ENCODE measurements at places on chromosomes 16 and 17.

DNA sequence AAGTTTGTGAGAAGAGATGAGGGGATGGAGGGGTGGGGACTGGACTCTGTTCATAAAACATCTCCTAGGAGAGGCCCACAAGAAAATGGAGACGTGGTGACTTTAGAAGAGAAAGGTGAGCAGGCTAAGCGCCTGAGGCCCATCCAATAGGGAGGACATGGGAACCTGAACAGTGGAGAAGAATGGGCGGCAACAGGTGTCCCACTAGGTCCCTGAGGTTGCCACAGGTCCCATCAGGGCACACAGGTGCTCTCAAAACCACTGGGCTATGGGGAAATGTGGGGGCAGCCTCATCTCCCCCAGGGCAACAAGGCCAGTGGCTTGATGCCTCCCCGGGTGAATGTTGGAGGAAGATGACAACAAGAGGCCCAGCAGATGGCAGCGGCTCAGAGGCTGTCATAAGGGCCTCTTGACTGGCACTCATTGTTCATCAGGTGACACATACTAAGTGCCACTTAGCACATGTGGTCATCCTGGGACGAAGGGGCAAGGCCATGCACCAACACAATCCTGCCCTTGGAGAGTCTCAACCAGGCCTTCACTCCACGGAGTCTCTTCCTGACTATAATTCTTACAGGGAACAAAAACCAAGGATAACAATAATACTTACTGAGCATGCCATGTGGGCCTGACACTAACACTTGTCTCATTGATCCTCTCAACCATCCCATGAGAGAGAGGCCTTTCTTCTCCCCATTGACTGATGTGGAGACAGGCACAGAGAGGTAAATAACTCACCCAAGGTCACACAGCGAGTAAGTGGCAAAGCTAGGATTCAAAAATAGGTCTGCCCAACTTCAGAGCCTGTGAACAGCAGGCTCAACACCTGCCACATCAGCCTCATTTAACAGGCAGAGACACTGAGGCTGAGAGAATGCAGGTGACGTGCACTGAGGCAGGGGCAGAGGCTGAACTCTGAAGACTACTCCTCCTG, 38.0 kb downstream of the CUEDC1 start:
- H3K27ac ChIP-seq, result no peak overlapping the region
- H3K4me1 ChIP-seq, result no peaks in the 10 kb centered on the region
- no peaks in the 10 kb centered on the region for H3K27me3 ChIP-seq
- H3K4me3 ChIP-seq, result no peak overlapping the region
- DNase-seq, result no peak

DNA sequence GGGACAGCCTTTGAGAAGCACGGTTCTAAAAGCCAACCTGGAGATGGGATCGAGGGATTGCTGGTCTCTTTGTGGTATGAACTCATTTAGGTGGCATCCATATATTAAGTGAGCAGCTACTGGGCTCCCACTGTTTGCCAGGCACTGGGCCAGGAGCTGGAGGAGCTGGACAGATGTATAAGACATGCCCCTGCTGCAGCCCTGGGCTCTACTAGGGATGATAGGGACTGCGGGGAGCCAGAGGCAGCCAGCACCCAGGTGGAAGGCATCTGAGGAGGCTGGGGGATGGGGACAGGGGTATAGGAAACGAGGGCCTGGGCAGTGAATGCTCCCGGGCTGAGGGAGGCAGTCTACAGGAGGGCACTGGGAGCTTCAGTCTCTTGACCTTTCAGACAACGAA, 53.0 kb upstream of the MEAK7 start:
- peaks cover 11% of the 10 kb centered on the region for H3K4me1 ChIP-seq
- no peak overlapping the region for H3K27ac ChIP-seq
- H3K27me3 ChIP-seq, result no peaks in the 10 kb centered on the region

GRCh38 chr16:51175081-51175480, 24.0 kb upstream of the SALL1 start:
- no peak overlapping the region for H3K27ac ChIP-seq
- H3K4me3 ChIP-seq, result no peak overlapping the region
- H3K4me1 ChIP-seq, result no peaks in the 10 kb centered on the region
- no peaks in the 10 kb centered on the region for H3K36me3 ChIP-seq
- no peak for DNase-seq

- no peak for DNase-seq
- H3K4me3 ChIP-seq, result no peak overlapping the region
- H3K27me3 ChIP-seq, result no peaks in the 10 kb centered on the region
- H3K4me1 ChIP-seq, result no peaks in the 10 kb centered on the region
- no peak overlapping the region for H3K27ac ChIP-seq
These were observed 63.6 kb upstream of the ERN1 start for GRCh38 chr17:64193561-64193960.

GRCh38 chr16:84847564-84848355, 28.0 kb downstream of the CRISPLD2 start:
- no peak overlapping the region for H3K4me3 ChIP-seq
- H3K27me3 ChIP-seq, result peaks cover 22% of the 10 kb centered on the region
- H3K27ac ChIP-seq, result no peak overlapping the region
- DNase-seq, result no peak

GRCh38 chr16:72992142-72992601, 55.8 kb downstream of the ZFHX3 start:
- H3K4me3 ChIP-seq, result no peak overlapping the region
- DNase-seq, result no peak
- H3K4me1 ChIP-seq, result peaks cover 8% of the 10 kb centered on the region
- H3K27ac ChIP-seq, result no peak overlapping the region
- no peaks in the 10 kb centered on the region for H3K36me3 ChIP-seq

- H3K27me3 ChIP-seq, result no peaks in the 10 kb centered on the region
- DNase-seq, result no peak
- no peak overlapping the region for H3K4me3 ChIP-seq
These were observed 53.6 kb downstream of the CYTH1 start for GRCh38 chr17:78728495-78728894.

DNA sequence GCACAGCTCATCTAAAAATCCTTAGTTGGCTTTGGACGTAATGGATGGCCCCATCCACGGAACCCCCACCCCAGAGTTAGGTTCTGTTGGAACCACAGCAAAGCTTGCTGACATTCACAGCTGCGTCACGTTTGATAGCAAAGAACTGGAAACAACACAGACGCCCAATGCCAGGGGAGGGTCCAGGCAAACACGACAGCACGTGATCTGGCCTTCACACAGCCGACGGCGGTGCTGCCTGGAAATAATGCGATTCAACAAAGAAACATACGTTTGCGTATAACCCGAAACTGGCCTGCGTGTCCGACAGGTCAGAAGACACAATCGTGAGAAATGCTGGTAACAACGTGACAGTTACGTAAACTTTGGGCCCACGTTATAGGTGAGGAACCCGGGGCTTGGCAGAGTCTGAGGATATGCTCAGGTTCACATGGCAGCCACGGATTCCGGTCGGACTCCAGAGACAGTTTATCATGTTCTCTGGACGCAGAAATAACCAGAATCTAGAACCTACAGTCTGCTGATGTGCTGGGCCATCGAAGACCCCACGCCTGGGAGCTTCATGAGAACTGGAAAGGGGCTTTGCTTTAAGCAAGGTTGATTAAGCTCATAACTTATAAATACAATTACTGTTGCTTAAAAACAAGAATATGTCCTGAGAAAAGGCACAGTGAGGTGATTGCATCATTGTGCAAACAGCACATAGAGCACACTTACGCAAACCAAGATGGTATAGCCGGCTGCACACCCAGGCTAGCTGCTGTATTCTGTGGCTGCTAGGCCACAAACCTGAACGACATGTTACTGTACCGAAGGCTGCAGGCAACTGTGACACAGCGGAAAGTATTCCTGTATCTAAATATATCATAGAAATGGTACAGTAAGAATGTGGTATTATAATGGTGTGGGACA, 70.4 kb downstream of the RPH3AL start:
- no peak overlapping the region for H3K27ac ChIP-seq
- DNase-seq, result no peak
- no peaks in the 10 kb centered on the region for H3K36me3 ChIP-seq

GRCh38 chr16:68084504-68085258, 489 bp upstream of the NFATC3 start:
- no peaks in the 10 kb centered on the region for H3K27me3 ChIP-seq
- peaks cover 27% of the 10 kb centered on the region for H3K4me1 ChIP-seq
- peak overlapping the region; percentile 87 for H3K27ac ChIP-seq
- H3K4me3 ChIP-seq, result peak overlapping the region; percentile 49
- DNase-seq, result peak; percentile 95

DNA sequence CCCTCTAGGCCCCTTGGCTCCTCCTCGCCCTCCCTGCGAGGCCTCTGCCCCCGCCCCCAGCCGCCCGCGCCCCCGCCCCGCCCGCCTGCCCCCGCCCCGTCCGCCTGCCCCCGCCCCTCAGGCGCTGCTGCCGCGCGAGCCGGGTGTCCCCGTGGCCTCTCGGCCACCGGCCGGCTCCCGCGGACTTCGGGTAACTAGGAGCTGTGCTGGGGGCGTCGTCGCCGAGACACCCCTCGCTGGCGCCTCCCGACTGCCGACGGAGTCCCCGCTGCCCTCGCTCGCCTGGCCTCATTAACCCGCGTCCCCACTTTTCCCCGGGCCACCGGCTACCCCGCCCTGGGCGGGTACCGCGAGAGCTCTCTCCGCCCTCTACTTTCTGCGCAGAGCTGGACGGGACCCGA, at the start of gene TLCD1:
TSS of gene TLCD1 (minus strand) at position 8 of the 401 bp plus-strand sequence. CDS start 136 bp downstream, outside the sequence.
- peak within 1 kb of the TSS; percentile 94 for H3K27ac ChIP-seq
- peaks cover 8% of the 10 kb centered on the region for H3K4me1 ChIP-seq
- peaks cover 37% of the 10 kb centered on the region for H3K36me3 ChIP-seq
- H3K27me3 ChIP-seq, result no peaks in the 10 kb centered on the region

All from common myeloid progenitor, CD34-positive (primary cell).